Bronchial smooth muscle cell (primary cell): ENCODE measurements at places on chromosomes 6 and 20. TPM values are rescaled to one million over a fixed set of nuclear protein-coding genes. Genes with fewer than 3 reads are reported as not detected.

OLIG3 gene
- total RNA-seq: not detected in 2 replicates

TMEM242 gene
- 5.7 and 7.4 TPM in 2 replicates for total RNA-seq

RHAG gene
- under 0.01 TPM in 1 of 2 replicates, not detected in the other for total RNA-seq

TNF gene
- not detected in 2 replicates for total RNA-seq

WFDC12 gene
- total RNA-seq: not detected in 2 replicates

NEURL2 gene
- total RNA-seq: 4.7 and 6.8 TPM in 2 replicates

SAMD3 gene
- 4.4 and 4.9 TPM in 2 replicates for total RNA-seq

SLC44A4 gene
- 0.52 TPM in 1 of 2 replicates, not detected in the other for total RNA-seq

EMILIN3 gene
- total RNA-seq: under 0.01 TPM in 1 of 2 replicates, not detected in the other

STX7 gene
- 31.5 and 34.3 TPM in 2 replicates for total RNA-seq

TSBP1 gene
- total RNA-seq: not detected in 2 replicates

OSBPL2 gene
- 24.3 and 26.3 TPM in 2 replicates for total RNA-seq

HMGCLL1 gene
- 0.47 TPM in 1 of 2 replicates, not detected in the other for total RNA-seq

ZNF335 gene
- 9.1 and 14.1 TPM in 2 replicates for total RNA-seq

SCUBE3 gene
- 2.4 and 2.8 TPM in 2 replicates for total RNA-seq

ID4 gene
- 6.7 and 14.2 TPM in 2 replicates for total RNA-seq

DZANK1 gene
- total RNA-seq: 0.47 and 0.60 TPM in 2 replicates

CDSN gene
- total RNA-seq: not detected in 2 replicates

SLC35F1 gene
- total RNA-seq: under 0.01 TPM in 1 of 2 replicates, not detected in the other

LIN28B gene
- not detected in 2 replicates for total RNA-seq

SLPI gene
- total RNA-seq: 1.1 and 2.8 TPM in 2 replicates

CLIC5 gene
- total RNA-seq: not detected in 2 replicates

PHACTR3 gene
- total RNA-seq: not detected in 2 replicates

KCNG1 gene
- total RNA-seq: 5.5 and 10.6 TPM in 2 replicates

KIAA1755 gene
- total RNA-seq: 3.3 and 4.1 TPM in 2 replicates

TNNC2 gene
- 1.9 and 6.7 TPM in 2 replicates for total RNA-seq

UNC93A gene
- not detected in 2 replicates for total RNA-seq

PRND gene
- total RNA-seq: not detected in 2 replicates

OR2J3 gene
- not detected in 2 replicates for total RNA-seq

HDGFL1 gene
- total RNA-seq: not detected in 2 replicates

BACH2 gene
- total RNA-seq: 0.32 and 0.52 TPM in 2 replicates

SRMS gene
- total RNA-seq: not detected in 2 replicates

PXDC1 gene
- 22.2 and 24.9 TPM in 2 replicates for total RNA-seq

HLA-DQB1 gene
- not detected in 2 replicates for total RNA-seq

CCN6 gene
- total RNA-seq: not detected in 2 replicates

IL17A gene
- not detected in 2 replicates for total RNA-seq

RIPPLY2 gene
- total RNA-seq: not detected in 2 replicates

FRS3 gene
- total RNA-seq: 1.3 and 2.2 TPM in 2 replicates

SPDEF gene
- not detected in 2 replicates for total RNA-seq

TMEM244 gene
- 0.47 and 0.52 TPM in 2 replicates for total RNA-seq

SMOC2 gene
- total RNA-seq: not detected in 2 replicates

TFAP2B gene
- total RNA-seq: not detected in 2 replicates

KHDC1L gene
- not detected in 2 replicates for total RNA-seq

RAB32 gene
- total RNA-seq: 55.0 and 90.6 TPM in 2 replicates

CLPSL2 gene
- not detected in 2 replicates for total RNA-seq

C6orf120 gene
- total RNA-seq: 35.8 and 36.4 TPM in 2 replicates

MEP1A gene
- total RNA-seq: not detected in 2 replicates

C2 gene
- 0.86 and 2.0 TPM in 2 replicates for total RNA-seq

ANGPT4 gene
- not detected in 2 replicates for total RNA-seq

F13A1 gene
- not detected in 2 replicates for total RNA-seq

ADGRF5 gene
- total RNA-seq: under 0.01 TPM in 1 of 2 replicates, not detected in the other

SMLR1 gene
- not detected in 2 replicates for total RNA-seq

KIF6 gene
- total RNA-seq: 0.16 and 0.52 TPM in 2 replicates

GJE1 gene
- not detected in 2 replicates for total RNA-seq

CST2 gene
- total RNA-seq: not detected in 2 replicates
